ENCODE measurements at places on chromosomes 16 and 17.
A peak's percentile ranks its signal among the peaks of the same experiment; 100 is the strongest.

- no peak for DNase-seq
Observed at GRCh38 chr16:4660454-4661007, 32.8 kb upstream of the NUDT16L1 start.

DNA sequence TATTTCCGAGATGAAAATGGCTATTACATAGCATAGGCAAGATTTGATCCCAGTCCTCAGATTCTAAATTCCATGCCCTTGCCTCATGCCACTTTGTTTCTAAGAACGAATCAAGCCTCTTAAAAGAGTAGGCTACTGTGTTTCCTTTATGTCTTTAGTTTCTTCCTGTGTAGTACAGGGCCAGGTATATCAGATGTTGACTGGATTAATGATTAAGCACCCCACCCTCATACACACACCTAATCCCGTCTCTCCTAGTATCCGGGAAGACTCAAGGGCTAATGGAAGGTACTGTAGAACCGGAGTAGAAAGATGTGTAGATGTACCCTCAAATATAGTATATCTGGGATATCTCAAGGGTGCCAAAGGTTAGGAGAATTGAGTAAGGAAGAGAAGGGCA, 6.7 kb downstream of the TOM1L1 start:
- no peak for DNase-seq

- no peak for DNase-seq
Observed at GRCh38 chr17:59800530-59800942, 92.2 kb downstream of the TUBD1 start.

- DNase-seq: peak; percentile 34
Observed at GRCh38 chr16:31382485-31383161, 10.5 kb upstream of the ITGAD start.

DNA sequence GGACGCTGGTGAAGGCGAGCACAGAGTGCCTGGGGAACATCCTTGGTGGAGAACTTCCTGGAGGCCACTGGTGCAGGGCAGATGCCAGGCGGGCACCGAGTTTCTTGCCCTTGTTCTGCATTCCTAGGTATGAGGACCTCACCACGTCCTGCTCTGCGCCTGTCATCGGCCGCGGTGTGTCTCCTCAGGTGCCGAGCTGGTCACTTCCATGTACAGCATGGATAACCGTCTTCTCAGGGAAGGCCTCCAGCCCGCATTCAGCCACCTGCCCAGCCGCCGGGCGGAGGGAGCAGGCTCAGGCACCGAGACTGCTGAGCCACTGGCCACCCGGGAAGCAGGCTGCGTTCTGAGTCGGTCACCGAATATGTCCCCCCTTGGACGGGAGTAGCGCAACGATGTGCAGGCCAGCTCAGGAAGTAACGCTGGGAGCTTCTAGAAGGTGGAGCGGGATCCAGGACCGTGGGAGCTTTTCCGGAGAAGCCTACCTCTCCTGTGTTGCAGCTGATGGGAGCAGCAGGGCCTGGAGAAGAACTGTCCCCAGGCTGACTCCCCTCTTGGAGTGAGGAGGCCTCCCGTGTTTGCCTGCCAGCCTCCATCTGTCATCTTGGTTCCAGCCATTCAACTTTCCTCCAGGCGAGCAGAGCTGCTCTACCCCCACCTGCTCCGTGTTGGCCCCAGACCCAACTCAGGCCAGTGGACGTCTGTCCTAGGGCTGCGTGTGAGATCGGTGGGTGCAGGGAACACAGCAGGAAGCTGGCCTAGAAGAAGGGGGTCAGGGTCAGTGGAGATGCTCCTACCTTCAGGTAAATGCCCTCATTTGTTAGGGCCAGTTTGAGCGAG, 2.1 kb upstream of the BAIAP2 start:
- no peak for DNase-seq

DNA sequence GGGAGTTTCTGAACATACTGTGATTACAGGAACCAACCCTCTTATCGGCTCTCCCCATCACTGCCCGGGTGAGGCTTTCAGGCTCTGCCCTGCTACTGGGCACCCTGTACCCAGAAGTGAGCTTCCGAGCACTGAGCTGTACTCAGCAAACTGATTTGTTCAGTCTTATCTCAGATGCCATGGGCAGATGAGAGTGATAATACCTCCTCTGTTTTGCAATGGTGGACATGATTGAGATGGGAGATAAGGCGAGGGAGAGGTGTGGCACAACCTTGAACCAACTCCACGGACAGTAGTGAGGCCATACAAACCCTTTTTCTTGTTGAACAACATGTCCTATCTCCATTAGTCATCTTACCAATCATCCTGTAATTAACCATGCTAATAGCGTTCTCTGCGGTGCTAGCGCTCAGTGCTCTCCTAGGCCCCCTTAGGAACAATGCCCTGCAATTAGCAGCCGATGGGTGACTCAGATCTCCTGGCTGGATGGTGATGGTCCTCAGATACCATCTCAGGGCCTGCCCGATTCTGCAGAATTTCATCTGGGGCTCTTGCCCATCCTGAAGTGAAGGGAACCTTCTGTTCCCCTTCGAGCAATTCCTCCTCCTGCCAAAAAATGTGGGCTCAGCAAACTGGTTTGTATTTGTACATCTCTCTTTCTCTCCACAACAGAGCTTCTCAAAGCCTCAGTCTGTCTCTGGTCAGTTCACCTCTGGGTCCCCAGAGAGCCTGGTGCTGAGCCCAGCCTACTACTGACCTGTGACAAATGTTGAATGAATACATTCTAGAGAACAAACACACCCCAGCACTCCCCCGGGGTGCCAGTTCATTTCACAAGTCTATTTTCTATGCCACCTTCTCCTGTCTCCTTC, 139.3 kb upstream of the IRX3 start:
- DNase-seq: no peak

- DNase-seq: no peak
Observed at GRCh38 chr17:73249700-73250099, 12.0 kb downstream of the CPSF4L start.

GRCh38 chr16:66002601-66003000, 363.9 kb upstream of the CDH5 start:
- no peak for DNase-seq

DNA sequence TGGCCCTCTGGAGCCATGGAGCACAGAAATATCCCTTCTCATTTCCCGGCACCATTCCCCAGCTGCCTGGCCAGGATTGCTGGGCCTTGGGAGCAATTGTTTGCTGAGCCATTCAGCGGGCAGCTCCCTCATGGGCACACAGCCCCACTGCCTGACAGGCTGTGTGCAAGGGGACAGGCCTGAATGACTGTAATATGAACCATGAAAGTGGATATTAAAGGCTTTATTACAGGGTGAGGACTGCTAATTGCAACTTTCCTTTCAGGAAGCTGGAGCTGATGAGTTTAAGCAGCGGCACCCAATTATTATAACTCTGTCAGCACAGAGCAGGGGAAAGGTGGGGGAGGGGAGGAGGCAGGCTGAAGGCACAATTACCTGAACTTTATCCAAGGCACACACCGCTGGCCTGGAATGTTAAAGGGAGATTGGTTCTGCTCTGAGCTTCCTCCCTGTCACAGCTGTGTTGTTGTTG, 159.8 kb upstream of the SDK2 start:
- no peak for DNase-seq

DNA sequence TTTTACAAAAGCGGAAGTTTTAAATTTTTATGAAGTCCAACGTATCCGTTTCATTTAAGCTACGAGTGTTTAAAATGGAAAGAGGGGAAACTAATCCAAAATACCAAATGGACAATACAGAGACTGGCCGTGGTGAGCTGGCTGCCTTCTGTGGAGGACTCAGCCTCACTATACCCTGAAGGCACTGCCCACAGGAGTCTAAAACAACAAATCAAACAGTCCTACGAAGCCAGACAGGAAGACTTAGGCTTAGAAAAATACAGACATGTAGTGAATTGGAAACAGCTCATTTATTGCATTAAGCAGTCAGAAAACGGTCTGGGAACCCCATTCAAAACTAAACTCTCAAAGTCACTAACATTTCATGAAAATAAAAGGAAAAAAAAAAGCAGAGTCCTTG, 75.1 kb downstream of the CYTH1 start:
- DNase-seq: no peak

DNA sequence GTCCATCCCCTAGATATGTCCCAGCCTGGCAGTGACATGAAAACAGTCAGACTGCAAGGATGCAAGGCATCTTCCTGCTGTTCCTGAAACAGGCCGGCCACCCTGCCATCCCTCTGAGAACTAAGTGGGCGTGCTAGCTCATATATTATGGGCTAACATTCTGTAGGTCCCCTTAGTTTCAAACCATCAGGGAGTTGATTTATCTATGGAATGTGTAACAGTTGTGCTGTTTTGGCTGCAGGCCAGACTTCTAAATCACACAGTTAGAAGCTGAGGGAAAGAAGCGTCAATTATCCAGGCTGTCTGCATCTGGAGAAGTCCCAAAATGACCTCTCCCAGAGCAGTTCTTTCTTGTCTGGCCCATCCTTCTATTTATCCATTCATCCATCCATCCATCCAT, 102.7 kb upstream of the DNAH9 start:
- DNase-seq: no peak

DNA sequence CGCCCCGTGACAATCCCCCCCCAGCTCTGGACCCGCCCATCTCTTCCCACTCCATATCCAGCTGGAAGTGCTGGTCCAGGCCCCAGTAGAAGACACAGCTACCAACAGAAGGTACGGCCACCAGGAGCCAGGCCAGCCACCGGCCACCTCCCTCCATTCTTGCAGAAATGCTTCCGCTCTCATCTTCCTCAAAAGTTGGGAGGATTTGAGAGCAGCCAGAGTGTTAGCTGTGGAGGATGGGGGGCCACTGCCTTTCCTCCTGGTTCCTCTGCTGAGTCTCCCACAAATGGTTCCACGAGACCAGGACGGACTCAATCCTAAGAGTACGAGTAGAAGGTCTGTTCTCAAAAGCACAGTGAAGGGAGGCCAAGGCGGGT, 78.3 kb downstream of the GAS7 start:
- DNase-seq: no peak

GRCh38 chr17:1920948-1921351, 91.1 kb downstream of the RPA1 start:
- DNase-seq: no peak

GRCh38 chr16:58578642-58579041, 51.0 kb downstream of the CNOT1 start:
- no peak for DNase-seq

- DNase-seq: no peak
Observed at GRCh38 chr16:57366544-57367040, 5.7 kb upstream of the CX3CL1 start.

DNA sequence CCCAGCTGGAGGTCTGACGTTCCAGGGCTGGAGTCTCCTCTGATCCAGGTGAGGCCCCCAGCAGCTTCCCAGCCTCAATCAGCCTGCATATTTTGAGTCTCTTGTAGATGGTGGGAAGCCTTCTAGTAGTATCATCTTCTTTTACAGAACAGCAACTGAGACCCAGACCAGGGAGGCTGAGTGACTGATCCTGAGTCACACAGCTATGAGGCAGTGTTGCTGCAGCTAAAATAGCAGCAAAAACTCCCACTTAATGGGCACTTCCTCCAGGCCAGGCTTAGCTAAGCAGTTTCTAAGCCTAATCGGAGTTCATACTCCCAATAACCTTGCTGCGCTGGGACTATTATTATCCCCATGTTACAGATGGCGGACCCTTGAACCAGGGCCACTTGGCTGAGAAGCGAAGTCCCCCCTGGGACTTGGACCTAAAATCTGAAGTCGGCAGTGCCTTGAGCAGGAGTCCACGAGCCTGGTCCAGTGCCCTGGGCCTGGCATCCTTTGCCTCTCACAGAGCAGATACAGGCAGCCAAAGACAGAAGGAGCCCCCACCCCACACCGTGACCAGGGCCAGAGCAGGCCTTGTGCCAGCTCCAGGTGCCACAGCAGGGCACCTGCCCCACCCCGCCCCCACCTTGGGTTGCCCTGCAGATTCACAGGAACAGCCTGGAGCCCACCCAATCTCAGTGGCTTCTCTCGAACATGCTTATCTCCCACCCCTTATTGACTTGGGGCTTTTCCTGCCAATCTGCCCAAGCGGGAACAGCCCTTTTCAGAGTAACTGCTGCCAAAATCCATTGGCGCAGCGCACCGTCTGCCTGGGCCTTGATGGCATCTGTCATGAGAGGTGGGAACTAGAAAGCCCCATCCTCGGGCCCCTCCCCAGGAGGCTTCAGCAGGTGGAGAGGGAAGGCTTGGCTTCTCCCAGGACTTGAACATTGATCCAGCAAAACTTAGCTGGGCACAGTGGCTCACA, 65.1 kb downstream of the SOCS1 start:
- DNase-seq: no peak

DNA sequence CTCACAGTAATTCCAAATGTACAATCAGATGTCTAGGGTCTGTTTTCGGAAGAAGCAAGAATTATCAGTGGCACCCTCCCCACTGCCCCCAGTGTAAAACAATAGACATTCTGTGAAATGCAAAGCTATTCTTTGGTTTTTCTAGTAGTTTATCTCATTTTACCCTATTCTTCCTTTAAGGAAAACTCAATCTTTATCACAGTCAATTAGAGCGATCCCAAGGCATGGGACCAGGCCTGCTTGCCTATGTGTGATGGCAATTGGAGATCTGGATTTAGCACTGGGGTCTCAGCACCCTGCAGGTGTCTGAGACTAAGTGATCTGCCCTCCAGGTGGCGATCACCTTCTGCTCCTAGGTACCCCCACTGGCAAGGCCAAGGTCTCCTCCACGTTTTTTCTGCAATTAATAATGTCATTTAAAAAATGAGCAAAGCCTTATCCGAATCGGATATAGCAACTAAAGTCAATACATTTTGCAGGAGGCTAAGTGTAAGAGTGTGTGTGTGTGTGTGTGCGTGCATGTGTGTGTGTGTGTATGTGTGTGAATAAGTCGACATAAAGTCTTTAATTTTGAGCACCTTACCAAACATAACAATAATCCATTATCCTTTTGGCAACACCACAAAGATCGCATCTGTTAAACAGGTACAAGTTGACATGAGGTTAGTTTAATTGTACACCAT, 59.7 kb downstream of the HLF start:
- no peak for DNase-seq

DNA sequence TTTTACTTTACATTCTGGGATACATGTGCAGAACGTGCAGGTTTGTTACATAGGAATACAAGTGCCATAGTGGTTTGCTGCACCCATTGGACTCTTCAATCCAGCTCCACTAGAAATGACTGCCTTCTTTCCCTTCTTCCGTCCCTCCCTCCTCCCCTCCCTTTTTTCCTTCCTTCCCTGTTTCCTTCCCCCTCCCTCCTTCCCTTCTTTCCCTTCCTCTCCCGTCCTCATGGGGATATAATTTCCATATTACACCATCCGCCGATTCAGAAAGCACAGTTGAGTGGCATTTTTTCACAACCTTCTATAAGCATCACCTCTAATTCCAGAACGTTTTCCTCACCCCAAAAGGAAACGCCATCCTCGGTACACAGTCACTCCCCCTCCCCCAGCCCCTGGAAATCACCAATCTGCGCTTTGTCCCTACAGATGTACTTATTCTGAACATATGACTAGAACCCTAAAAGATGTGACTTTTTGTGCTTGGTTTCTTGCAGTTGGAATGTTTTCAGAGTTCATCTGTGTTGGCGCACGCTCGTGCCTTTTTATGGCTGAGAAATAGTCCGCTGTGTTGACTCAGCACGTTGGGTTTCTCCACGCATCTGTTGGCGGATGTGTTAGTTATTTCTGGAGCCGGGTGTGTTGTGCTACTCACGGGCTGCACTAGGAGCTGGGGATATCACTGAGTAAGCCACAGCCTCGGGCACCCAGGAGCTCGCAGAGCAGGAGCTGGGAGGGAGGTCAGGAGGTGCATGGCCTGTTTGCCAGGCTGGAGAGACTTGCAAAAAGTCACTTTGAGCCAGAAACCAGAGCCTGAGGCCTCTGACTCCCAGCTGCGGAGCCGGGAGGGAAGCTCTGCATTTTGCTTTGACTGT, 336.4 kb downstream of the SEC14L1 start:
- DNase-seq: no peak

Measured in SK-N-DZ (cell line).